ENCODE measurements at places on chromosomes 16 and 17. TPM values are rescaled to one million over a fixed set of nuclear protein-coding genes. Genes with fewer than 3 reads are reported as not detected.
A peak's percentile ranks its signal among the peaks of the same experiment; 100 is the strongest.

GPR142 gene
- total RNA-seq, result not detected

GRCh38 chr16:31458073-31458843, 1.0 kb upstream of the ARMC5 start:
- peak; percentile 54 for DNase-seq

SAMD14 gene
- 1.0 TPM for total RNA-seq

GRCh38 chr17:5234645-5235576, at the start of gene SCIMP:
SCIMP (minus strand) TSS chr17:5234860; CDS start chr17:5234755, 105 bp downstream.
- DNase-seq, result no peak

GRCh38 chr16:11672206-11673090, 4.2 kb downstream of the SNN start:
- DNase-seq, result no peak
